ENCODE measurements at places on chromosomes 1 and 21.

DNA sequence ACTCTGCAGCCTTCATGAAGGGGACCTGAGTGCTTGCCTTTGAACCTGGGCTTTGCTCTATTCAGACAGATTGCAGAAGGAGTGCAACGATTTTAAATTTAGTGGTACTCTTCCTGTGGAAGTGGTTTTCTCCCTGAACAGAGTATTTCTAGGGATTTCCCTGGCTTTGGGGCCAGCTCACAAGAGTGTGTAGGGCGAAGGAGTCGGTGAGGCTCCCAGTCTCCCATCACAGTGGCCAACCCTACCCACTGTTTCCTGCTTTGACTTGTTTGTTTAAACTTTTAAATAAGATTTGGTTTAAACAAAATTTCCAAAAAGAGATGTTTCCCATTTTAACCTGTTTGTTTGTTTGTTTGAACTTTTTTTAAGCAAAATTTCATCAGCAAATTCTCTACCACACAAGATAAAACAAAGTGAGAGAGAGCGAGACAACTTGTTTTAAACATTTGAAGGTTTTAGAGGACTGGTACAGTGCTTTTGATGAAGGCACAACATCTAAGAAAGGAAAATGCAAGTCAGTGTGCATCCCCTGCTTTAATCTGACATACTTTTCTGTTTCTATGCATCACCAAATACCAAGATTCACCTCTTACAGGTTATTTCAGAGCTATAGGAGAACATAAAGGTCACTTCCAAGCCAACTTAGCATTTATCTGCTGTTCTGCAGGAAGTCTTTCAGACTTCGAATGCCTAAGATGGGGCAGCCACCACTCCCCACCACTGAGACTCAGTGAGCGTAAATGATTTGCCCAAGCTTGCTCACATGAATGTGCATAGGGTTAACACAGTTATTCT lies 6.6 kb downstream of the SELP start:
- no peak for DNase-seq

DNA sequence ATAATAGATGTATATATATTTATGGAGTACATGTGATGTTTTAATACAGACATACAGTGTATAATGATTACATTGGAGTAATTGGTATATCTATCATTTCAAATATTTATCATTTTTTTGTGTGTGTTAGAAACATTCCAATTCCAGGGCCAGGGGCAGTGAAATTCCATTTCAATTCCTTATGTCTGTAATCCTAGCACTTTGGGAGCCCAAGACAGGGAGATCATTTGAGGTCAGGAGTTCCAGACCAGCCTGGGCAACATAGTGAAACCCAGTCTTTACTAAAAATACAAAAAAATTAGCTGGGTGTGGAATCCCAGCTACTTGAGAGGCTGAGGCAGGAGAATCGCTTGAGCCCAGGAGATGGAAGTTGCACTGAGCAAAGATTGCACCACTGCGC lies 30.4 kb upstream of the PDC start:
- no peak for DNase-seq

DNA sequence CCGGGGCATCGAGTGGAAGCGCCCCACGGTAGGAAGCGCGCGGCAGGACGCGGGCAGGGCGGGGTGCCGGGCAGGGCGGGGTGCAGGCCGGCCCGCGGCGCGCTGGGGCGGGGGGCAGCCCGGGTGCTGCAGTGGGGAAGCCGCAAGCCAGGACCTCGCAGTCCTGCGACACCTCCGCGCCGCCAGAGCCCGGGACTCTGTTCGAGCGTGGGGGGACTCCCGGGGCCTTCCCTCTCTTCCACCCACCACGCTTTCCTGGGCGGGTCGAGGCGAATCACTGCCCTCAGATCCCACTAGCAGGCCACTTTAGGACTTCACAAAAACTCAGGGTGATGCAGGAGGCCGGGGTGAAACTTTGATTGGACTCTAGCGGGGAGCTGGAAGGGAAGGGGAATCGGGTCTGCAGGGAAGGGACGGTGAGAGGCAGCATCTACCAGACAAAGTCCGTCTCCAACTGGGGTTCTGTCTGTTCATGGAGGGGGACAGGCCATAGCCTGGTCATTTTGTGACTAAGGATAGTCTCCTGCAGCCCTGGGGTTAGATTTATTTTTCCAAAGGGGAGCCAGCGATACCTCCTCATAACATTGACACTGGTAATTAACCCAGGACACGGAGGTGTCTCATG lies 623 bp downstream of the CAPN2 start:
- DNase-seq = peak; percentile 12

GRCh38 chr1:66617362-66618184 lies 83.6 kb downstream of the SGIP1 start:
- no peak for DNase-seq

Data from D721Med (cell line).